ENCODE measurements at places on chromosomes 16 and 17.

- DNase-seq = no peak
These were observed 7.1 kb downstream of the NXPH3 start for GRCh38 chr17:49582789-49583188.

- DNase-seq = no peak
These were observed 64.9 kb downstream of the ZNF652 start for GRCh38 chr17:49297141-49297540.

DNA sequence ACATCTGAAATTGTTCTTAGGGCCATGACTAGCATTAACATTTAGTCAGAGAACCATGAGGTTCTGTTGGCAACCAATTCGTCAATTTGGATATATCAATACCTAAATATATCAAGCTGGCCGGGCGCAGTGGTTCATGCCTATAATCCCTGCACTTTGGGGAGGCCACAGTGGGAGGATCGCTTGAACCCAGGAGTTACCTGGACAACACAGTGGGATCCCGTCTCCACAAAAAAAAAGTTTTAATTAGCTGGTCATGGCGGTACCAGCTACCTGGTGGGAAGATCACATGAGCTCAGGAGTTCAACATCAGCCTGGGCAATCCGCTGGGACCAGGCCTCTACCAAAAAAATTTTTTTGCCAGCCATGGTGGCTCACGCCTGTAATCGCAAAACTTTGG, 8.4 kb downstream of the YWHAE start:
- DNase-seq = no peak

- DNase-seq = no peak
These were observed 9.9 kb downstream of the CMTM2 start for GRCh38 chr16:66588981-66589713.

GRCh38 chr17:62572488-62572887, 55.0 kb upstream of the MRC2 start:
- no peak for DNase-seq

DNA sequence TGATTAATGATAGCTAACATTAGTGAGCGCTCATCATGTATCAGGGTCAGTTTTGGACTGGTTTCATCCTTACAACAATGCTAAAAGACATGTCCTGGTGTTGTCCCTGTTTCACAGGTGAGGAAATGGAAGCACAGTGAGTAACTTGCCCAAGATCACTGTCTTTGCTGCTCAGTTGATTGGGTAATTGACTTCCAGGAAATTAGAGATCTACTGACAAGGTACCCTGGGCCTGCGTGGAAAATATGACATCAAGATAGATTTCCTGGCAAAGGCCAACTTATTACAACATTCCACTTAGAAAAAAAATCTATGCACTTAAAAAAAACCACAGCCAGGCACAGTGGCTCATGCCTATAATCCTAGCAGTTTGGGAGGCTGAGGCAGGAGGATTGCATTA, 96.3 kb downstream of the CYLD start:
- no peak for DNase-seq

- DNase-seq = no peak
These were observed 1.5 kb upstream of the ITGB4 start for GRCh38 chr17:75719732-75720131.

DNA sequence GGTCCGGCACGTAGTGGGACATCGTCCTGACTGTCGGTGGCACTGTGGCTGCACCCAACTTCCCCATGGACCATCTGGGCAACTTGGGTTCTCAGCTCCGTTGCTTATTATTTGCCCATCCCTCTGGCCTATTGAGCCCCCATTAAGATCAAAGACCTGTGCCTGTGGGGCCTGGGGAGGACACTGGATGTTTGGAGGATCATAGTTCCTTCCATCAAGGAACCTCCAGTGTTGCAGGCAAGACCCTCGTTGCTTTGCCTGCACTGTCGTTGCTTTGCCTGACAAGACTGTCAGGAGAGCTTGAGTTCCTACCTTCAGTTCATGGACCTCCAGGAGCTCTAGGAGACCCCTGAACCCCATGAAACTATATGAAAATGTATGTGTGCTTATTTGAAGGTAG, 127.2 kb downstream of the CCDC144A start:
- no peak for DNase-seq

DNA sequence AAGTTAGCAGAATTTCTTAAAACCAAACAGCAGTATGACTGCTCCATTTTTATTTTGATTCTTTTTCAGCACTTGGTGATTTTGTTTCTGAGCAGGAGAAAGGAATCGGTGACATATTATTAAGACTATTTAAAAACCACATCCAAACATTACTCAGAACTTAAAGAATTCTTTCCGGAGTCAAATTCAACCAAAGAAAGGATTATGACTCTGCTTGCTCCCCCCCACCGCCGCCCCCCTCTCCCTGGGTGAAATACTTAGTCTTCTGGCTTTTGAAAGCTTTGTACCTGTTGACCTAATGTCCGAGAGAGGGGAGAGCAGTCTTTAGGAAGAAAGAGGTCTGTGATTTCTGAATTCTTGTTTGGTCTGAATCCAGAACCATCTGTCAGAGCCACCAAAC, 17.9 kb upstream of the COL1A1 start:
- DNase-seq = no peak

All from NCI-H2081 (cell line).